Prostate gland (tissue), 2 donors: ENCODE measurements at places on chromosomes 3 and 15. TPM values are rescaled to one million over a fixed set of nuclear protein-coding genes. Genes with fewer than 3 reads are reported as not detected.

Gene ACAP2
- 56.8 TPM for total RNA-seq

Gene STAB1
- 21.8 TPM for total RNA-seq

Gene PSTPIP1
- 7.0 TPM for total RNA-seq

Gene TMEM40
- total RNA-seq: 1.9 TPM

Gene SCN5A
- total RNA-seq: 1.5 TPM

Gene CAMK2N2
- total RNA-seq: not detected

Gene PEX11A
- 23.3 TPM for total RNA-seq

Gene CLDN18
- not detected for total RNA-seq

Gene TRPM1
- total RNA-seq: 5.5 TPM

- no peak overlapping the region for H3K4me3 ChIP-seq
- no peaks in the 10 kb centered on the region for H3K4me1 ChIP-seq
- H3K36me3 ChIP-seq: no peaks in the 10 kb centered on the region
These were observed 71.9 kb downstream of the PFN2 start for GRCh38 chr3:149898771-149899170.

GRCh38 chr3:119409844-119410243 lies 53.6 kb downstream of the TMEM39A start:
- DNase-seq: no peak
- no peaks in the 10 kb centered on the region for H3K4me1 ChIP-seq
- H3K36me3 ChIP-seq: no peaks in the 10 kb centered on the region
- H3K27ac ChIP-seq: no peak overlapping the region
- H3K27me3 ChIP-seq: no peaks in the 10 kb centered on the region

GRCh38 chr3:196193133-196193735 lies 18.0 kb downstream of the ZDHHC19 start:
- no peak overlapping the region for H3K4me3 ChIP-seq
- no peak for DNase-seq
- no peaks in the 10 kb centered on the region for H3K4me1 ChIP-seq
- H3K36me3 ChIP-seq: no peaks in the 10 kb centered on the region
- H3K27ac ChIP-seq: no peak overlapping the region

GRCh38 chr3:197750858-197751737 lies 1.4 kb downstream of the FYTTD1 start:
- H3K27ac ChIP-seq: peak overlapping the region; percentile 92
- H3K36me3 ChIP-seq: no peaks in the 10 kb centered on the region
- peak overlapping the region; percentile 81 for H3K4me3 ChIP-seq
- no peaks in the 10 kb centered on the region for H3K27me3 ChIP-seq
- DNase-seq: peak; percentile 23

- no peaks in the 10 kb centered on the region for H3K4me1 ChIP-seq
- H3K4me3 ChIP-seq: no peak overlapping the region
- no peaks in the 10 kb centered on the region for H3K36me3 ChIP-seq
- no peak overlapping the region for H3K27ac ChIP-seq
These were observed 6.4 kb downstream of the AAGAB start for GRCh38 chr15:67248011-67248505.

- no peaks in the 10 kb centered on the region for H3K4me1 ChIP-seq
- no peak overlapping the region for H3K4me3 ChIP-seq
- no peaks in the 10 kb centered on the region for H3K36me3 ChIP-seq
- DNase-seq: no peak
- H3K27ac ChIP-seq: no peak overlapping the region
- no peaks in the 10 kb centered on the region for H3K27me3 ChIP-seq
These were observed 184.4 kb upstream of the LPP start for GRCh38 chr3:187969581-187969950.

- H3K27me3 ChIP-seq: peaks cover 4% of the 10 kb centered on the region
- no peaks in the 10 kb centered on the region for H3K4me1 ChIP-seq
- no peaks in the 10 kb centered on the region for H3K36me3 ChIP-seq
- H3K4me3 ChIP-seq: no peak overlapping the region
- no peak for DNase-seq
These were observed 101.6 kb upstream of the LINGO1 start for GRCh38 chr15:77734306-77734705.

DNA sequence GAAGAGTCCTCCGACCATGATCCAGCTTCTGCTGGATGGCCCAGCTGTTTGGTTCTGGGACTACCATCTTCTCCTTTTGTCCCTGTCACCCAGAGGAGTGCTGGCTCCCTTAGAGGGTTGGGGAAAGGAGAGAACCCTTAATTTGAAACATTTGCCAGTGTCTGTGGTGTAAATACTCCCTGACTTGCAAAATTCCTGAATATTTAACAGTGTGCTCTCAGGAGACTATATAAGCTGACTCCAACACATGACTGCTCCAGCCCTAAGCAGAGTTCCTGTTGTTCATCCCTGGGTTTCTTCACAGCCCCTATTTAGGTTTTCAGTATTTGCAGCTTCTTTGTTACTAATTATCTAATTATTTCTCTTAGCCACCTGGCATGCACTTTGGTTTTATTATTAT lies 133.1 kb downstream of the CPNE4 start:
- no peak for DNase-seq
- no peaks in the 10 kb centered on the region for H3K36me3 ChIP-seq
- H3K4me1 ChIP-seq: no peaks in the 10 kb centered on the region
- H3K27ac ChIP-seq: no peak overlapping the region
- H3K4me3 ChIP-seq: no peak overlapping the region

DNA sequence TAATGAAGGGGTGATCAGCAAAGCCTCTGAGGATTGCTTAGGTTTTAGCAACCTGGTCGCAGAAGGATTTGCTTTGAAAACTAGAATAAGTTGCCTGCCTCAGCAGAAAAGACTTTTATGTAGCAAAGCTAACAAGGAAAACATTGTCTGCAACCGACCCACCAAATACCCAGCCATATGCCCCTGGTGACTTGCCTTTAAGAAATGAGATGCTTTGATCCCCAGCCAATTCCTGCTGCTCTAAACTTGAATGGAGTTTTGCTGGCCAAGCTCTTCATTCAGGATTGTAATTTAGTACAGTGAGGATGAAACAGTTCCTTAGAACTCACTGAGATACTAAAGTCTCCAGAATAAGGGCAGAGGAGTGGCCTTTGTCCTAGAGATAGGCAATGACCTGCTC lies 139.8 kb upstream of the PROK2 start:
- H3K27me3 ChIP-seq: no peaks in the 10 kb centered on the region
- H3K36me3 ChIP-seq: no peaks in the 10 kb centered on the region

DNA sequence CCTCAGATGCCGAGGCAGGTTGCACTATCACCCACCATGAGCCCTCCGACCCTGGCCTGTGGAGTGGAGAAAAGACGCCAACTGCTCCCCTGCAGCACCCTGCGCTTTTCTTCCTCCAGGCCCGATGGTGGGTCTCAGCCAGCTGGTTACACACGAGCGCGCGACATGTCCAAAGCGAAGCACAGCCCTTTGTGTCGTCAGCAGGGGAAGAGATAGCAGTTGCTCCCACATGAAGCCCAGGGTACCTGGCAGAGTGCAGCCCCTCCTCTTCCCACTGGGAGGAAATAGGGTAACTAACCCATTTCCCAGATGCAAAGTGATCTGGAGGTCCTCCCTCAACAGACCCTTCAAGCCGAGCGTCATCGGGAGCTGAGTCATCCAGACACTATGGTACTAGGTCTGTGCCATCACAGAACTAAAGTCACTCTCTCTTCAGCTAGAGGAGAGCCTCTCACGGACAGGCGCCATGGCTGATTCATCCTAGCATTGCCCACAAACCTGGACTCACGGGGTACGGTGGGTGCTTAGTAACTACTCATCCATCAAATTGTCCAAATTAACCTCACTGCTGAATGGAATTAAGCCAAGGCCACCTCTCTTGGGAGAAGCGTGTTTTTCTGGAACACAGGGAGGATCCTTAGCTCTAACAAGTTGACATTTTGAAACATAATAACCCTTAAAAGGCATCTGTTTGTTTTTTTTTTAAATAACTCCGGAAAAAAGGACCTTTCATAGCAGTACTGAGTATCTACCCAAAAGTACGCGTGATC lies 45.2 kb upstream of the BDH1 start:
- DNase-seq: no peak
- no peak overlapping the region for H3K27ac ChIP-seq

DNA sequence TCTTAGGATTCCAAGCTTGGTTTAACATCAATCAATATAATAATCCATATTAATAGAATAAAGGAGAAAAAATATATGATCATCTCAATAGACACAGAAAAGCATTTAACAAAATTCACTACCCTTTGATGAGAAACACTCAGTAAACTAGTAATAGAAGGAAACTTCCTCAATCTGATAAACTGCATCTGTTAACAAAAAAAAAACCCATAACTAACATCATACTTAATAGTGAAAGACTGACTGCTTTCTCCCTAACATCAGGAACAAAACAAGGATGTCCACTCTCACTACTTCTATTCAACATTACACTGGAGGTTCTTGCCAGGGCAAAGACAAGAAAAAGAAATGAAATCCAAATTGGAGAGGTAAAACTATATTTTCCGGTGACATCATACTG lies 30.5 kb downstream of the LRRK1 start:
- H3K4me1 ChIP-seq: no peaks in the 10 kb centered on the region
- H3K27ac ChIP-seq: no peak overlapping the region
- DNase-seq: no peak

DNA sequence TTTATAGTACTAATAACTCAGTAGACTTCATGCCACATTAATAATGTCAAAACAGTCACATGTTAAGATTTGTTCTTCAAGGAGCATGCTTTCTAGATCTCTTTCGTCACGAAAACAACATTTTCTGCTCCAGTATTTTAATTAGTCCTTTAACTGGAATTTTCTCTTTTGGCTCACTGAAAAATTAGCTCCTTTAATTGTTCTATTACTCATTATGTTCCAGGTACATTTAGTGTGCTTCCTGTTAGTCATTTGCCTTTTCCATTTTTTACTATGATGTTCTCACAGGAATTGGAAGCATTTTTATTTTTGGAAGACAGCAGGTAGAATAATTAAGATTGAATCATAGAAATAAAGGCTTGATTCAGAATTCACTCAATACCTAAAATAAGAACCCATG lies 111.2 kb downstream of the SLC9A9 start:
- no peaks in the 10 kb centered on the region for H3K27me3 ChIP-seq
- no peaks in the 10 kb centered on the region for H3K36me3 ChIP-seq
- no peak overlapping the region for H3K27ac ChIP-seq
- no peak overlapping the region for H3K4me3 ChIP-seq
- no peak for DNase-seq

DNA sequence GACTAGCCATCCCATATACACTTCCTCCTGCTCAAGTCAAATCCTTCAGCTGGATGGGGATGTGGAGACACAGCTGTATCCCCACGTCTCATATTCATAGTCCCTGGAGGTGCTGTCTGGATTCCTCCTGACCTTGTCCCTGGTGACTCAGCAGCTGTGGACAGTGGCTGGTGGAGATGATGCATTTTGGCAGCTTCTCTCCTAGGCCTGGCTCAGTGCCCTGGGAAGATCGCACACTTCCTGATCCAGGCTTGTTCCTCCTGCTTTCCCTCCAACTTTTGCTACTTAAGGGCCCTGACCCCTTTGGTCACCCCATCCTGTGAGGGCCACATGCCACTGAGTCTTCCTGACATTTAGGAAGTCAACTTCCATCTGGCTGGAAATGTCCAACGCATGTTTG lies 44.4 kb downstream of the ADAMTSL3 start:
- H3K27me3 ChIP-seq: no peaks in the 10 kb centered on the region
- H3K27ac ChIP-seq: no peak overlapping the region
- no peaks in the 10 kb centered on the region for H3K4me1 ChIP-seq
- no peaks in the 10 kb centered on the region for H3K36me3 ChIP-seq
- no peak overlapping the region for H3K4me3 ChIP-seq
- no peak for DNase-seq

DNA sequence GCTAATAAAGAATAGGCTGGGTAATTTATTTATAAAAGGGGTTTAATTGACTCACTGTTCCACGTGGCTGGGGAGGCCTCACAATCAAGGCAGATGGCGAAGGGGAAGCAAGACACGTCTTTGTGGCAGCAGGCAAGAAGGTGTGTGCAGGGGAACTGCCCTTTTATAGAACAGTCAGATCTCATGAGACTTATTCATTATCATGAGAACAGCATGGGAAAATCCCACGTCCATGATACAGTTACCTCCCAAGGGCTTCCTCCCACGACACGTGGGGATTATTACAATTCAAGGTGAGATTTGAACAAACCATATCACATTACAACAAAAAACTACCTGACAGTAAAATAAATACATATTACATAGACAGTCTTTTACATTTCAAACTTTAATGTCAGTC lies 414.9 kb downstream of the NAALADL2 start:
- no peak for DNase-seq
- no peak overlapping the region for H3K4me3 ChIP-seq
- H3K4me1 ChIP-seq: no peaks in the 10 kb centered on the region
- H3K36me3 ChIP-seq: no peaks in the 10 kb centered on the region
- H3K27ac ChIP-seq: no peak overlapping the region

DNA sequence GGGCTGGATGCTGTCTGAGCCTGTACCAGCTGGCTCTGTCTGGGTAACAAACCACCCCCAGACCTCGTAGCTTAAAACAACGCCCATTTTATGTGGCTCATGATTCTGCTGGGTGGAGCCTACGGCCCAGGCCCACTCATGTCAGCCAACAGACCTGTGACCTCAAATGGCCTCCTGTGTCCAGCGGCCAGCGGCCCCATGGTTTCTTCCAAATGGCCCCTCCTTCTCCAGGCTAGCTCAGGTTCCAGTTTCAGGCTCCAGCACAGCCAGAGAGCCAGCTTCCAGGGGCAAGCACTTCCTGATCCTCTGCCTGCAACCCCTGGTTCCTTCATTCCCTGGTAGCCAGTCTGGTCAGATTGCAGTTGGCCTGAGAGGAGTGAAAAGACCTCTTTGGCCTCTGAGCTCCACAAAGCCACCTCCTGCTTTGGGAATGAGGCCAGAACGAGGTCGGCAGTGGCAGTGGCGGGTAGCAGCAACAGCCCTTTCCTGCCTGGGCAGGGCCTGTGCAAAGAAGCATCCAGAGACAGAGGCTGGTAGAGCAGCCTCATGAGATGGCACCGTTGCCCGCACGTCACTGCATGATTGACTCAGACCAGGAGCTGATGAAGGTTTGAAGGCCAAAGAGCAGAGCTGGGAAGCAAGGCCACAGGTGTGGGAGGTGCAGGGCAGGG lies 21.0 kb upstream of the PLXNA1 start:
- H3K36me3 ChIP-seq: no peaks in the 10 kb centered on the region
- DNase-seq: no peak
- no peak overlapping the region for H3K4me3 ChIP-seq
- no peak overlapping the region for H3K27ac ChIP-seq
- peaks cover 2% of the 10 kb centered on the region for H3K27me3 ChIP-seq
- peaks cover 4% of the 10 kb centered on the region for H3K4me1 ChIP-seq
